GM12878 (cell line): ENCODE measurements at places on chromosomes 11 and 22. TPM values are rescaled to one million over a fixed set of nuclear protein-coding genes. Genes with fewer than 3 reads are reported as not detected.

The CRYBB2 gene
- total RNA-seq, result not detected in 2 replicates

The ST13 gene
- total RNA-seq, result 181 and 183 TPM in 2 replicates

The SLC35F2 gene
- 33.4 and 33.9 TPM in 2 replicates for total RNA-seq

The NCF4 gene
- 65.6 and 66.5 TPM in 2 replicates for total RNA-seq

The NXPE2 gene
- not detected in 2 replicates for total RNA-seq

The HIC2 gene
- total RNA-seq, result 4.7 and 5.0 TPM in 2 replicates

The C11orf91 gene
- 0.35 TPM in 1 of 2 replicates, not detected in the other for total RNA-seq

GRCh38 chr22:17091851-17092250, 7.1 kb downstream of the IL17RA start:
- DNase-seq, result no peak
- H3K4me1 ChIP-seq, result peaks cover 12% of the 10 kb centered on the region
- H3K27ac ChIP-seq, result no peak overlapping the region
- H3K4me3 ChIP-seq, result no peak overlapping the region

DNA sequence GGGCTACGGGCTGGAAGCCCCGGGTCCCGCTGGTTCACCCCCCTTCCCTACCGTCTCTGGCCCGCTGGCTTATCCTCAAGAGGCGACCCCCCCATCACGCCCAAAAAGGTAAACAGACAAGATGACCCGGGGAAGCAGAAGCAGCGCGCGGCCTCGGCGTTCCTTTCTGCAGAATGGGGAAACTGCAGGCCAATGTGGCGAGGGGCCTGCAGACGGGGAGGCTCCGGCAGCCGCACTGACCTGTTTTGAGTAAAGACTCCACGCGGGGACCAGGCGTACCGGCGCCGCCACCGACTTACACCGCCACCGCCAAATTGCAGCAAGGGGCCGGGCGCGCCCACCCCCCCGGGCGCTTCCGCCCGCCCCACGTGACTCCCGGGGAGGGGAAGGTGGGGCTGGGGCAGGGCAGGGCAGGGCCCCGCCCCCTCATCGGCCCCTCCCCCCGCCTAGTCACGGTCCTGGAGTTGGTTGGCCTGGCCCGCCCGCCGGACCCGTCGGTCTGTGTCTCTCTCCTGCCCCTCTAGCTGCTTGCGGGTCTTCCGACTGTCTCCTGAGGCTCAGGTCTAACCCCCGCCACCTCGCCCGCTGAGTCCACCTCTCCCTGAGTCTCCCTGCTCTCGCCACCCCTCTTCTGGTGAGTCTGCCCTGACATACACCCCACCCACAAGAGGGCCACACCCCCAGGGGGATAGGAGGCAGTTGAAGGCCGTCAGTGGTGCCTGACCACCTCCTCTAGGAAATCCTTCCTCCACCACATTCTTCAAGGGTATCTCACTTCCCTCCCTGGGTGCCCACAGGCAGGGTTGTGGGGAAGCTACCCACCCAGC, at the start of gene ARAP1:
Gene ARAP1, minus strand, starts transcription at position 321 of the 827 bp plus-strand sequence. CDS start 25,280 bp downstream, outside the sequence.
- H3K4me1 ChIP-seq, result peaks cover 33% of the 10 kb centered on the region
- DNase-seq, result no peak
- H3K4me3 ChIP-seq, result peak within 1 kb of the TSS; percentile 99
- H3K27ac ChIP-seq, result peak within 1 kb of the TSS; percentile 80

DNA sequence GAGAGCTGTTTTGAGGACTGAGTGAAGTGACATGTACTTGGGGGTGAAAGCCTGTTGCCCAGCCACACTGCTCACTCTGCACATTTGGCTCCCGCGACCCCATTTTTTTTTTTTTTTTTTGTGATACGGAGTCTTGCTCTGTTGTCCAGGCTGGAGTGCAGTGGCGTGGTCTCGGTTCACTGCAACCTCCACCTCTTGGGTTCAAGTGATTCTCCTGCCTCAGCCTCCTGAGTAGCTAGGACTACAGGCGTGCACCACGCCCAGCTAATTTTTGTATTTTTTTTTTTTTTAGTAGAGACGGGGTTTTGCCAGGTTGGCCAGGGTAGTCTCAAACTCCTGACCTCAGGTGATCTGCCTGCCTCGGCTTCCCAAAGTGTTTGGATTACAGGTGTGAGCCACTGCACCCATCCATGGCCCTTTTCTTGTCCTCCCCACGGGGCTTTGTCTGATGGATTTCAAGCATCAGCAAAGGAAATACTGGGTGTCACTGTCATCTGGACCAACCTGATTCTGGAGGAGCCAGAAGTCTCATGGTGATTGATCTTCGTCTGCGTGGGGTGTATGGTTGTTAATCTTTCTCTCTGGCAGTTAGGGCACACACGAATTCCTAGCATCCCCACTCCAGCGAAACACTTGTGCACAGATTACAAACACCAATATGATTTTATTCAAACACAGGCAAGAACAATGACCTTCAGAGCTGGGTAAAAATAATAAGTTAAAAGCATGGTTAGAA, 3.4 kb upstream of the UCP3 start:
- H3K27me3 ChIP-seq, result no peaks in the 10 kb centered on the region
- no peak for DNase-seq
- H3K4me1 ChIP-seq, result peaks cover 20% of the 10 kb centered on the region
- peaks cover 1% of the 10 kb centered on the region for H3K36me3 ChIP-seq

DNA sequence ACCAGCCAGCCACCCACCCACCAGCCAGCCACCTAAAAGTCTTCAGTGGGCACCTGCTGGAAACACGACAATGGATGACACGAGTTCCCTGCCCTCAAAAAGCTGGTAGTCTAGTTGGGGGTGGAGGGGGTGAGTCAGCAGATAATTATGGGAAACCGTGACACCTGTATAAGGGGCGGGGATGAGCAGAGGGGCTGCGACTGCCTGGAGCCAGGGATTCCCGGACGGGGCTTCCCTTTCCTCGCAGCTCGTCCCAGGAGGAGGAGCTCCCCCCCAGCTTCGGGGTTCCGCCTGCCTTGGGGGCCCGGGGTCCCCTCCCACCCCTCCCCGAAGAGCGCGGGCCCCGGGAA, 2.3 kb upstream of the RTN4RL2 start:
- peak overlapping the region; percentile 79; the same call in 1 of the 2 replicates for H3K4me3 ChIP-seq
- peaks cover 5% of the 10 kb centered on the region for H3K27me3 ChIP-seq
- H3K36me3 ChIP-seq, result no peaks in the 10 kb centered on the region
- no peak for DNase-seq

- H3K4me3 ChIP-seq, result no peak overlapping the region
- H3K27ac ChIP-seq, result no peak overlapping the region
- H3K27me3 ChIP-seq, result no peaks in the 10 kb centered on the region; the same call in 1 of the 2 replicates
- H3K36me3 ChIP-seq, result no peaks in the 10 kb centered on the region
- no peak for DNase-seq
Observed at GRCh38 chr11:47606731-47607130, 12.5 kb upstream of the C1QTNF4 start.

- no peak overlapping the region for H3K4me3 ChIP-seq
- H3K4me1 ChIP-seq, result no peaks in the 10 kb centered on the region; the same call in 1 of the 2 replicates
- no peaks in the 10 kb centered on the region for H3K27me3 ChIP-seq
- no peak for DNase-seq
- H3K36me3 ChIP-seq, result no peaks in the 10 kb centered on the region
Observed at GRCh38 chr11:44977493-44977984, 26.9 kb upstream of the TP53I11 start.

- H3K27me3 ChIP-seq, result peaks cover 1% of the 10 kb centered on the region; the same call in 1 of the 2 replicates
- no peak overlapping the region for H3K4me3 ChIP-seq
- H3K36me3 ChIP-seq, result no peaks in the 10 kb centered on the region
- no peak overlapping the region for H3K27ac ChIP-seq
- DNase-seq, result no peak
- no peaks in the 10 kb centered on the region for H3K4me1 ChIP-seq
Observed at GRCh38 chr11:130464291-130464812, 15.9 kb downstream of the ADAMTS15 start.

- H3K36me3 ChIP-seq, result peaks cover 4% of the 10 kb centered on the region
Observed at GRCh38 chr11:71452199-71453036, 585 bp upstream of the NADSYN1 start.

DNA sequence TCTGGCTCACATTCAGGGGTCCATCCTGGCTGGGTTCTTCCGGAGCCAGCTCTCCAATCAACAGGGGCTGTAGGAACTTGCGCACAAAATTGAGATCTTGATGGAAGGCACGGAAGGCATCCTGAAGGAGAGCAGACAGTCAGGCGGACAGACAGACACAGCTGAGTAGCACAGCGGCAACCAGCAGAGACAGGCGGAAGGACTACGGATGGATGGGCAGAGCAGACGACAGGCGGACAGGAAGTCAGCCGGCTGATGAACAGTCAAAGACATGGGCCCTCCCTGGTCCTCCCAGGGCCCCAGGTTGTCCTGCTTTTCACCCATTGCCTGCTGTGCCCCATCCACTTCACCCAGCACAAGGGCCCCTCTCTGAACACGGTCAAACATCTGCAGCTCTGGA, 11.3 kb downstream of the FADS3 start:
- H3K36me3 ChIP-seq, result no peaks in the 10 kb centered on the region
- peak overlapping the region; percentile 31 for H3K27ac ChIP-seq

GRCh38 chr11:5362017-5362625, 10.8 kb downstream of the OR51B6 start:
- DNase-seq, result no peak
- no peak overlapping the region for H3K4me3 ChIP-seq
- H3K4me1 ChIP-seq, result no peaks in the 10 kb centered on the region
- H3K27me3 ChIP-seq, result no peaks in the 10 kb centered on the region

- no peaks in the 10 kb centered on the region for H3K27me3 ChIP-seq
- H3K36me3 ChIP-seq, result no peaks in the 10 kb centered on the region
- peak overlapping the region; percentile 87 for H3K4me3 ChIP-seq
- no peak for DNase-seq
- H3K27ac ChIP-seq, result peak overlapping the region; percentile 75
- H3K4me1 ChIP-seq, result peaks cover 37% of the 10 kb centered on the region
Observed at GRCh38 chr22:25403284-25403810, 161.1 kb upstream of the GRK3 start.
